ENCODE measurements at places on chromosomes 5 and 9. TPM values are rescaled to one million over a fixed set of nuclear protein-coding genes. Genes with fewer than 3 reads are reported as not detected.

Gene TAF11L4
- not detected for total RNA-seq

DNA sequence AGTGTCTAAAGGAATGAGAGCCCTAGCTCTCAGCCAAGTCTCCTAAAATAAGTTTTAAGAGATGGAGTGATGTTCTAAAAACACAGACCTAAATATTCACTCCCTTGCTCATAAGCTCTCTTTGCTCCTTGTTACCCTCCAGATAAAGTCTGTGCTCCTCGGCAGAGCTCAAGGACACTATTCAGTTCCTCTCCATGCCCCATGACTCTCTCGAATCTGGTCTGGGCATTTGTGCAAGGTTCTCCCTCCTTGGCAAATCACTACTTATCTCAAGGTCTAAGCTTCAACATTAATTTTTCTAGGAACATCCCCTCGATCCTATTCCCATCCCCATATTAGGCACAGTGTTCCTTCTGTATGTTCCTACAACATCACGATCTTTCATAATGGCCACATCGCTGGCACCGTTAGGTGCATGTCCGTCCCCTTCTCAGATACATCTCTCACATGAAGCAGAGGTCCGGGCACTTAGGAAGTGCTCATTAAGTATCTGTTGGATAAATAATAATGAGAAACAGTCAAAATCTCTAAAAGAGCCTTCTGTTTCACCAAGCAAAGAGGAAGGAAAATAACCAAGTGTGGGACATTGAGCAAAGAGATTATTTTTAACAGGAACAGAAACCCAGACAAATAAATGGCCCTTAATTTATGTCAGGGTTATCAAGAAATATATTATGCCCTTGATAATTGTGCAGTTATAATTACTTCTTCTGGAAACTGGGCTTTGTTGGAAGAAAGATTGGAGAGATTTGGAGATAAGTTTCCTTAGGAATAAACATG is 85.9 kb upstream of the HTR4 start:
- DNase-seq = no peak

DNA sequence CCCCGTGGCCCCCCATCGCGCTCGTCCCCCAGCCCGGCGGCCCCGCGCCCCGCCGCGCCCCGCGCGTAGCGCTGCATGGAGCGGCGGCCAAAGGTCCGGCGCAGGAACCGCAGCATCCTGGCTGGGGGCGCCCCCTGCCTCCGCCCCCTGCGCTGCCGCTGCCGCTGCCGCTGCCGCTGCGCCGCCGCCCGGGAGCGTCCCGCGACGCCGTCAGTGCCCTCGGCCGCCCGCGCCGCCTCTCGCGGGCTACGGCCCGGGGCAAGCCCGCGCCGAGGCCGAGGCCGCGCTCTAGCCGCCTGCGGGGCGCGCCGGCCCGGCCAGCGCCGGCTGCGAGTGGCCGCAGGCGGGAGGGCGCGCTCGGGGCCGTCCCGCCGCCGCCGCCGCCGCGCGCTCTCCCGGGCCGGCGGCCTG is 523 bp downstream of the EPB41L4B start:
- no peak for DNase-seq

Gene CTXN3
- not detected for total RNA-seq

DNA sequence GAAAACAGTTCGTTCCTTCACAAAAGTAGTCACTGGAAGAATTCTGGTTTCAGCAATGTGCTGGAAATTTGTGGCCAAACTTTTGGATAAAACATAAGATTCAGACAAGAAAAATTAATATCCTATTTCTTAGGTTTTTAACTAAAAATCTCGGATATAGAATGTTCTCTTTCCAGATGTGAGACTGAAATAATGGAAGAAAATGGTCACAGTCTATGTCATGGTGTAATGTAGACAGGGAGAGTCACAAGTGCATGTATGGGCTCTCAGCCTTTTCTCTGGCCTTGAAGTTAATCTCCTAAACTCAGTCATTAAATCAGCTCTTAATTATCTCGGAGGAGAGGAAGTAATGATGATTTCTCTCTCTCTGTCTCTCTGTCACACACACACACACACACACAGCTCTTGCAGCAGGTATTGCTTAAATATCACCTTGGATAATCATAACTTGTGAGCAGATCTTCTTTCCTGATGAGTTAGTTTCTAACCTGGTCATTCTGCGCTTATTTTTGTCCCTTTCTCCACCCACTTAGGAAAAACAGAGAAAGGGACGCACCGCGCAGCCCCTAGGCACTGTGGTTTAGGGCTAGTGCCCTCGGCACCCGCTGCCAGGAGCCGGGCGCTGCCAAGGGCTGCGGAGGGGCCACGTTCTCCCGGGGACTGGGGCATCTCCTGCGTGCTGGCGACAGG is 672 bp upstream of the ITGA2 start:
- DNase-seq = peak; percentile 23
